ENCODE measurements at places on chromosomes 1 and 21. TPM values are rescaled to one million over a fixed set of nuclear protein-coding genes. Genes with fewer than 3 reads are reported as not detected.

DNA sequence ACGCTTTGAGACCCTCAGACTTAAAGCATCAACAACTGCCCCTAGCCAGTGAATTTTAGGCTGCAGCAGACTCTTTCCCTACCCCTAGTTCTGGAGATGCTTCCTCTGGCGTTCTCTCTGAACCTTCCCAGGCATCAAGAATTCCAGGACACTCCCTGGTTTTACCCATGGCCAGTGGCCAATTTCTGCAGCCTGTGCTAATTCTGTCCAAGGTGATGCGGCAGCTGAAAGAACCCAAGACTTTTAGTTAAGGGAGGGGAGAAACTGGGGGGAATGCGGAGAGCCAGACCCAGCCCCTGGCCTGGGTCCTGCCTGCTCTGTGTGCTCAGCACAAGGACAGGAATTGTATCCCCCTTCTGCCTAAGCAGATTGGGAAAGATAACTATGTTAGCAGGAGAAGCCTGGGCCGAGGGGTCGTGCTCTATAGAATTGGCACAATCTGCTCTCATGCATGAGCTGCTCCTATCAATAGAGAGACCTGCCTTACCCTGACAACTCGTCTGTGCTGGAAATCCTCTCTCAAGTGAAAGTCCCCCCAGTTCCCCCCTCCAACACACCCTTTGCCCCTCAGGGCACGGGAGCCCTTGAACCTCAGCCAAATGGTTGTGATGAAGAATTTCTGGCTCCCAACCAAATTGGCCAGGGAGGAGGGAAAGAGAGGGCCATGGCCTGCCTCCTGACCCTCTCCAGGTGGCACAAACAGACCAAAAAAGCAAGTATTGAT, 5.4 kb upstream of the GJA8 start:
- no peaks in the 10 kb centered on the region for H3K36me3 ChIP-seq
- H3K4me3 ChIP-seq = no peak overlapping the region
- H3K4me1 ChIP-seq = peaks cover 19% of the 10 kb centered on the region

DNA sequence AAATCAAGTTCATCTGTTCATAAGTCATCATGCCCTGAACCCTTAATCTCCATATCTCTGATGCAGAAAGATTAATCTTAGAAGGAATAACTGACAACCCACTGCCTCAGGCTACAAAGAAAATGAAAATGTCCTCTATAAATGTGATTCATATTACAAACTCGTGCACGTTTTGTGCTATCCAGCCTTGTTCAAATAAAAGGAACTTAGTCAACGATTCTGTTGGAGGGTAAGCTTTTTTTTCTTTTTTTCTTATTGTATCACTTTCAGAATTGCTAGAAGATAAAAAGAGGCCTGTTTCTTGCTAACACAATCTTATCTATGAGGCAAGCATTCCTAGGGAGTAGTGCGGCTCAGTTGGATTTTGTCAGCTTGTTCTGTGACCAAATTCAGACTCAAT, 228.4 kb downstream of the TM2D1 start:
- H3K4me1 ChIP-seq = peaks cover 59% of the 10 kb centered on the region
- H3K4me3 ChIP-seq = no peak overlapping the region
- H3K27ac ChIP-seq = peak overlapping the region; percentile 77
- DNase-seq = no peak
- H3K36me3 ChIP-seq = no peaks in the 10 kb centered on the region
- H3K27me3 ChIP-seq = no peaks in the 10 kb centered on the region

DNA sequence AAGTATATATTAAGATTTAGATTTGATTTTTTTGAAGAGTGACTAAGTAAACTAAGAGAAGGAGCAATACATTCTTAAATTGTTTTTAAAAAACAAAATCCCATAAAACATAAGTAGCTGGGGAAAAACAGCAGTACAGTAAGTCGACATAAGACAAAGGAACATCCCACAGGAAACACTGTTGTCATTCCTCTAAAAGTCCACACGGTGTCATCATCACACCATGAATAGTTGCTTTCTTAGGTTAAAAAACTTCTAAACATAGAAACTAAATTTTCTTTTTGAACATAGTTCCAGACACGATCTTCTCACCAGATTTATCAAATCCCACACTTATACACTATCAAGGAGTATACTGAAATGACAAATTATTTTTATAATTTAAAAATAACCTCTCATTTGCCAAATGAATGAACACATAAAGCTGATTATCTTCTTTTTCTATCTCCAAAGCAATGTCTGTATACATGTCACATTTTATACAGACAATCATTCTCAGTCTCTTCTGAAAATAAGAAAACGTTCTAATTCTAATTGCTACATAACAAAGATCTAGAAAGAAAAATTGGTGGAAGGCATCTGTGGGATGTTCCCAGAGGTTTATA, 15.8 kb downstream of the ODF2L start:
- no peak overlapping the region for H3K27ac ChIP-seq
- DNase-seq = no peak
- no peaks in the 10 kb centered on the region for H3K27me3 ChIP-seq
- peaks cover 29% of the 10 kb centered on the region for H3K36me3 ChIP-seq

DNA sequence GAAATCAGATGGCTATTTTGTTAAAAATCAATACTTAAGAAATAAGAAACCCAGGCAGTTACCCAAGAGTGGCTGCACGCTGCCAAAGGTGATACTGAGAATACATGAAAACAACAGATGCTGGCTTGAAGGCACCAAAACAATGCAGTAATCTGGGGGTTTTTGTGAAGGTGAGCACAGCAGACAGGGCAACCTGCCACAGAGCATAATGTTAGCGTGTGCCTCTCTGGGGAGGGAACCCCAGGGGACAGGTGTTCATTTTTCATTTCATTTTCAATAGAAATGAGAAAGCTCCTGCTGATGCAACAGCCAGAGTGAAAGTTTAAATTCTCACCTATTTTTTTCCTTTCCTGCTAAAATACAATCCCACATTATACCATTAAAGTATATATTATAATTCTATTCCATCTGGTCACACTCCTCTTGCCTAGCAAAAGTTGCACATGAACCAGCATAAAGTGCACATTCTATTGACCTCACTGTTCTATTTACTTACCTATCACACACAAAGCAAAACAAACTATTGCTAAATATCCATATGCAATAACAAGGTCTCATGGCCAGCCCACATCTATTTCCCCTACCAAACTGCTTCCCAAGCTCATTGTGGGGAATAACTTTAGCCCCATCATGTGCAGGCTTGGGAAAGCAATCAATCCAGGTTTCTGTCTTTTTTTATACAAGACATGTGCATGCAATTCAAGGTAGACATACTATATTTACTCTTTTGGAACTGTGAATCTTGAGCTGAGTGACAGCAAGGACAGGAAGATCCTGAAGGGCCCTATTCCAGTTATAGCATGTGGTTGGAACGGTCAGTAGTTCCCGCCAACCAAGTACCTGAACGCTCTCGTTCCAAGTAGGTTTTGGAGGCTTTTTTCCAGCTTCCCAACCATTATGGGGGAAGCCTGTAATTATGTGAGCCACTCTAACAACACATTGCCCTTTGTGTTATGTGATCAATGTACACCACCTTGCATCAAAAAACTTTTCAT, 173.6 kb downstream of the RERE start:
- no peak overlapping the region for H3K4me3 ChIP-seq
- DNase-seq = no peak
- no peaks in the 10 kb centered on the region for H3K36me3 ChIP-seq
- no peaks in the 10 kb centered on the region for H3K27me3 ChIP-seq

GRCh38 chr1:239276051-239276450, 110.3 kb upstream of the CHRM3 start:
- H3K27ac ChIP-seq = no peak overlapping the region
- no peak overlapping the region for H3K4me3 ChIP-seq
- no peaks in the 10 kb centered on the region for H3K36me3 ChIP-seq
- DNase-seq = no peak
- no peaks in the 10 kb centered on the region for H3K4me1 ChIP-seq
- no peaks in the 10 kb centered on the region for H3K27me3 ChIP-seq

- no peaks in the 10 kb centered on the region for H3K27me3 ChIP-seq
- no peaks in the 10 kb centered on the region for H3K36me3 ChIP-seq
- no peak overlapping the region for H3K27ac ChIP-seq
- no peak for DNase-seq
- no peaks in the 10 kb centered on the region for H3K4me1 ChIP-seq
Observed at GRCh38 chr1:159652506-159652905, 61.9 kb downstream of the CRP start.

DNA sequence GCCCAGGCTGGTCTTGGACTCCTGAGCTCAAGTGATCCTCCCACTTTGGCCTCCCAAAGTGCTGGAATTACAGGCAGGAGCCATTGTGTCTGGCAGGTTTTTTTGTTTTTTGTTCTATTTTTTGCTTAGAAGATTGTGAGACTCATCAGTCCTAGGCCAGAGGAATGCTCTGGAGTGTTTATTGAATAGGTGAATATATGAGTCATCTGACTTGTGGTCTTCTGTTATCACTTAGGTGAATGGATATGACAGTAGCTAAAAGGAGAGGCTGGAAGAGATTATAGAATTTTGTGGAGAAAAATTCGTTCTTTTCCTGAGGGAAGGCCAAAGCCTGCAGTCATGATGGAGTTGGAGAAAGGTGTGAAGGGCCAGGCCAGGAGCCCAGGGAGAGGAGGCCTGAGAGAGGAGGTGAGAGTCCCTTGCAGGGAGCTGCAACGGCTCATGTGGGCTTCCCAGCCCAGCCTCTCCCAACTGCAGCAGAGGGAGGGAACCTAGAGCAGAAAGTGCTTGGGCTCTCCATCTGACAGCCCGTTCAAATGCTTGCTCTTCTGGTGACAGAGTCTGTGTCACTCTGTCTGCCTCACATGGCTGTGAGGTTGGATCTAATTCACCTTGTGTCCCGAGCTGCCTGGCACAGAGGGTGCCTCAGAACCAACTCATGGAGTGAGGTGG, 31.6 kb upstream of the ACOT11 start:
- no peak overlapping the region for H3K4me3 ChIP-seq
- no peaks in the 10 kb centered on the region for H3K27me3 ChIP-seq
- no peaks in the 10 kb centered on the region for H3K36me3 ChIP-seq

DNA sequence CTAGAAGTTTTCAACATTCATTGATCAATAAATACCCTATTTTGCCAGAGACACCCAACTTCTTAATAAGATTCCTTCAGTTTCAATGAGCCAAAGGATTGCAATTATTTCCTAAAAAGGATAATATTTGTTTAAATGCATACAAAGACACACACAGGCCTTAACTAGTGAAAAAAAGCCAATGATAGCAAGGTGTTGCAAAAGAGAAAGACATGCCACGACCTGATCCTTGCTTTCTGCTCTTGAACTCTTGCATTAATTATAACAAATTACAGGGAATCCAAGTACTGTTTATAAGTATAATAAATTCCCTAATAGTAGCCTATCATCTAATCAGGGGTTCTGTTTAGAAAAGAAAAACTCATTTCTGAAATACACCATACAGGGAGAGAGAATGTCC, 131.1 kb downstream of the PTPN14 start:
- DNase-seq = no peak
- H3K36me3 ChIP-seq = peaks cover 1% of the 10 kb centered on the region
- no peaks in the 10 kb centered on the region for H3K27me3 ChIP-seq
- peak overlapping the region; percentile 78 for H3K27ac ChIP-seq
- H3K4me3 ChIP-seq = no peak overlapping the region

- no peak overlapping the region for H3K27ac ChIP-seq
- H3K36me3 ChIP-seq = no peaks in the 10 kb centered on the region
- peaks cover 5% of the 10 kb centered on the region for H3K27me3 ChIP-seq
- H3K4me1 ChIP-seq = peaks cover 2% of the 10 kb centered on the region
Observed at GRCh38 chr21:35940074-35940927, 120.0 kb downstream of the SETD4 start.

- no peaks in the 10 kb centered on the region for H3K36me3 ChIP-seq
- H3K27me3 ChIP-seq = no peaks in the 10 kb centered on the region
- H3K4me1 ChIP-seq = peaks cover 37% of the 10 kb centered on the region
- peak within 1 kb of the TSS; percentile 92 for H3K4me3 ChIP-seq
Observed at GRCh38 chr1:6602669-6603237, at the start of gene KLHL21. TSS of gene KLHL21 (minus strand) at chr1:6602869. CDS start at chr1:6602817, 52 bp downstream.

DNA sequence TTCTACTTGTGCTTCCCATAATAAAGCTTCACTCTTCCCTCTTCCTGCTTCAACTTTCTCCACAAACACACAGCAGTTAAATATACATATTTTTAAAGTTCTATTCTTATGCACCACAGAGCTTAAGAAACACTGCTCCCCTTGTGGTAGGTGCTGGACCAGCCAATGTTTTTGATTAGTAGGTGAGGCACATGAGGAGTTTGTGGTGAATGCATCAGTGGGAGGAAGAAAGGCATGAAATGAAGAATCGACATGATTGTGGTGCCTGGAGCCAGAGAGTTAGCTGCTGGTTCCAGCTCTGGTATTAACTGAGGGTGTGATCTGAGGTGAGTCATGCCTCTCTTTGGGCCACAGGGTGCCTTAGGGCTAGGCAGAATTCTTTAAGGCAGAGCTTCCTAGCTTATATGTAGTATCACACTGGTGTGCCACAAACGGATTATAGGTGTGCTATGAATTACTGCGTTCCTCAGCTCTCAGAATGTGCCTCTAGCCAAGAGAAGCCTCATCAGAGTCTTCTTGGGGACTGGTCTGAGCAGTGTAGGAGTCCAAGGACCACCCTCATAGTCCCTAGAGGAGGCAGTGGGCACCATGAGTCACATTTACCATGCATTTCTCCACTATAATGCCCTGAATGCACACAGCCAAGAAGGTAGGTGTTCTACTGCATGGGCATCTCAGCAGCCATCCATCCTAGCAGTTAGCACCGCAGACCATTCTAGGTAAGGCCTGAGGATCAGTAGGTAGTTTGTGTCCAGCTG, 97.4 kb upstream of the SGIP1 start:
- DNase-seq = no peak
- H3K27ac ChIP-seq = no peak overlapping the region
- H3K4me3 ChIP-seq = no peak overlapping the region
- peaks cover 4% of the 10 kb centered on the region for H3K4me1 ChIP-seq

DNA sequence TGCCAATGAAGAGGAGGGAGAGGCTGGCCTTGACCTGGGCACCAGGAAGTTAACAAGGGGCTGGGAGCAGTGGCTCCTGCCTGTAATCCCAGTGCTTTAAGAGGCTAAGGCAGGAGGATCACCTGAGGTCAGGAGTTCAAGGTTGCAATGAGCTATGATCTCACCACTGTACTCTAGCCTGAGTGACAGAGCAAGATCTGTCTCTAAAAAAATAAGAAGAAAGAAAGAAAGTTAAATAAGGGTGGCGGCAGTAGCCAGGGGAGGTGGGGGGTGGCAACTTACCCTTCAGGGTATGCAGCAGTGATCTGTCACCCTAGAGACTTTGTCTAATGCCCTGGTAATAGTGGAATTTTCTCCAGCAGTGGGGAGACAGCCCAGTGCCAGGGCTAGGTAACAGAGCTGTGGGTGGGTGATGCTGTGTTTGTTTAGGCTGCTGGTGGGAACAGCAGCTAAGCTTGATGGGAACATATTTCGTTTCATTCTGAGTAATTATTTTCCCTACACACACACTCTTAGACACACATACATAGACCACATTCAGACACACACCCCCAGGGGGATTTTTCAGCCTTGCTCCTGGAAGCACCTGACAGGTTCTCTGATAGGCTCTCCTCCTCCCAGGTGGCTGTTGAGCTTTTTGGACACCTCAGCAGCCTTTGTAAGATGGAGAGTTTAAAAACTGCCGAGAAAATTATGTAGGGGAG, 11.3 kb upstream of the SYT6 start:
- no peaks in the 10 kb centered on the region for H3K36me3 ChIP-seq
- H3K4me1 ChIP-seq = no peaks in the 10 kb centered on the region
- DNase-seq = no peak
- H3K27me3 ChIP-seq = peaks cover 63% of the 10 kb centered on the region

- peak overlapping the region; percentile 42 for H3K4me3 ChIP-seq
- H3K27me3 ChIP-seq = peaks cover 98% of the 10 kb centered on the region
- H3K4me1 ChIP-seq = peaks cover 9% of the 10 kb centered on the region
- DNase-seq = no peak
Observed at GRCh38 chr1:156436141-156437036, 64.2 kb downstream of the MEF2D start.

The PLEKHA6 gene
- 34.0 TPM for total RNA-seq

The MAEL gene
- not detected for total RNA-seq

The PLA2G2D gene
- not detected for total RNA-seq

The COL6A2 gene
- total RNA-seq = 986 TPM
